ENCODE measurements at places on chromosomes 12 and 14. TPM values are rescaled to one million over a fixed set of nuclear protein-coding genes. Genes with fewer than 3 reads are reported as not detected.

The ERBB3 gene
- total RNA-seq, result 0.48 TPM

The TAS2R13 gene
- 5.9 TPM for total RNA-seq

The C12orf50 gene
- total RNA-seq, result not detected

The SPIC gene
- not detected for total RNA-seq

The RAP1B gene
- total RNA-seq, result 186 TPM

The KRT77 gene
- total RNA-seq, result not detected

The B4GALNT1 gene
- total RNA-seq, result 1.2 TPM

The DNAI7 gene
- 1.1 TPM for total RNA-seq
